ENCODE measurements at places on chromosomes 5 and 9.

DNA sequence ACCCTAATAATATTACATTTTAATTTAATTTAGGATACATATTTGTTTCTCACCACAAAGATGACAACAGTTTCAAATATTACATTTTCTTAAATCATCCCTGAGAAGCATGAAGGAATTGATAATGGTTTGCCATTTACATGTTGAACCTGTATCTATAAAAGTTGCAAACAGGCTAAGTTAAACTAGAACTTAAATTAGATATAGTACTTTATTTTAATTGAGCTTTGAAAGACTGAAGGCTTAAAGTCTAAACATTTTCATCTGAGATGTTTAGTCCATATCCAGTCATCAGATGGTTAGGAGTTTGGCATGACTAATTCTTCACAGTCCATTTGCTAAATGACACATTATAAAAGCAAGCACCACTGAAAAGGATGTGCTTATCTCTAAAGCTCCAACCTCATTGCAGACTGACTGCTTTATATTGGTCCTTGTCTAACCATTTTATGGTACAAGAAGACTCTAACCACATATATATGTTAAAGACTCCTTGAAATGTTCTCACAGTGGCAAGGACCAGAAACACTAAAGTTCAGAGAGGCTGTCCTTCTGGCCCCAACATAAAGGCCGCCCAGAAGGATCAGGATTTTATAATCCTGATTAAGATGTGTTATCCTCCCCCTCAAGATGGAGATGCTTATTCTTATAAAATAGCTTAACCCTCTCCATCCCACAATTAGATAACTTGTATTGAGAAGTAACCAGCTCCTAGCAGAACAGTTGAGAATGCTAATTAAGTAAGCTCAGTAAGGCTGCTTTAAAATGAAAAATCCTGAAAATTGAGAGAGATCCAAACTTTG lies 25.8 kb downstream of the WNT8A start:
- DNase-seq: no peak

- no peak for DNase-seq
Observed at GRCh38 chr5:107263387-107264018, 407.2 kb downstream of the EFNA5 start.

DNA sequence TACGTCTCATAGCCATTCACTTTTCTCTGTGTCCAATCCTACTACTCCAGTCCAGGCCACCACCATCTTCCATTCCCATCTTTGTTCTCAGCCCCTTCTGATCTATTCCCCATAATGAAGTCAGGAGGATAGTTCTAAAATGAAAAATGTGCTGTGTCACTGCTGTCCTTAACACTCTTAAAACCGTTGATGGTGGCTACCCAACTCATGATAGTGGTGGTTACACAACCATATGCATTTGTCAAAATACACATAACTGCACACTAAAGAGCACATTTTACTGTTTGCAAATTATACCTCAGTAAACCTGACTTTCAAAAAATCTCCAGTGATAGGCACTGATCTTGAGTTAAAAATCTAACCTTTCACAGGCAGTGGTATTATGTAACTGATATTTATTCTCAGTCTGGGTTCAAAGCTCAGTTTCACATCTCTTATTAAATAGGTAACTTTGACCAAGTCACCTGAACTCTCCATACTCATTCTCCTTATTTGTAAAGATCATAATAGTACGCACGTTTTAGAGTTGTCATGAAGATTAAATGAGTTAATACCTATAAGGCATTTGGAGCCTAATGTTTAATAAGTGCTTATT lies 24.6 kb upstream of the ADRB2 start:
- DNase-seq: no peak

- peak; percentile 61 for DNase-seq
Observed at GRCh38 chr9:134536101-134536900, 105.3 kb upstream of the COL5A1 start.

GRCh38 chr9:73597771-73598170 lies 446.1 kb downstream of the ANXA1 start:
- no peak for DNase-seq
